ENCODE measurements at places on chromosomes 3 and 15.

- DNase-seq, result no peak
These were observed 50.5 kb upstream of the TEX264 start for GRCh38 chr3:51620543-51620942.

GRCh38 chr3:4496087-4496452 is 2.9 kb downstream of the ITPR1 start:
- no peak for DNase-seq

DNA sequence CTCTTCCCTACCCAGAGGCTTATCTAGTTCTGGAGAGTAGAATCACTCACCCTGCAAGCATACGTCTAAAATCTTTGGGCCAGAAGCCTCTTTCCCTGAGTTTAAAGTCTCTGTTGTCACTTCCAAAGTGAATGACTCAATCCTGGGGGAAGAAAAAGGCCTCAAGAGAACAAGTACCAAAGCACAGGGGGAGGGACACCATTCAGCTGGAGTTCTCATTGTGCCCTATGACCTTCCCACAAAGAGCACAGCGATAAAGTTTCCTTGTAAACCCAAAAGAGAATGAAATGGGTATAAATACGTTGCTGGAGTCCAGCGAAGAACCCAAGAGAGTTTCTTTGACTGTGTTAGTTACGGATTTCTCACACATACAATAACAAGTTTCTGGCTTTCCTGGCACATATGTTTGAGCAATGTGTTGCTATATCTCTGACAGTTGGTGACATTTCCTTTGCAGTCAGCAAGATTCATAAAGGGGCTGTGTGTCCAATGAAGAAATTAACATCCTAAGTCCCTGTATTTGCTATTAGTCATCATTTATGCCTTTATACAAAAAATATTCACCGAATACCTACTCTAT is 107.3 kb upstream of the PTPRG start:
- no peak for DNase-seq

DNA sequence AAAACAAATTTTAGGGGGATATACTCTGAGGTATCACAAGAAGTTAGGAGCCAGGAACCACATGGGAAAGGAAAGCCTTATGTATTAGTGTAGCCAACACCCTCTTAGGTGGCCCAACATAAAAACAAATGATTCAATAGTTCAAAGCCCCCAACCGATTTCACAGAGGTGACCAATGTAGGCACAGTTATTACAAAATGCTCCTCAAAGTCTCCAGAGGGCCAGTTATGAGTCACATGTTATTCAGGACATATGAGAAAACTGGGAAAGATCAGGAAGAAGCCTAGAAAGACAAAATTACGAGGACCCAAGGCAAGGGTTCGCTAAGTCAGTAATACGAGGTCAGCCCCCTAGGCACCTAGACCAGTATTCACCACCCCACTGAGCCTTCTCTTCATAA is 29.9 kb upstream of the FBN1 start:
- DNase-seq, result no peak

- DNase-seq, result no peak
These were observed 64.0 kb downstream of the CHST2 start for GRCh38 chr3:143183665-143183964.

- DNase-seq, result no peak
These were observed 48.9 kb upstream of the KY start for GRCh38 chr3:134699721-134700120.

DNA sequence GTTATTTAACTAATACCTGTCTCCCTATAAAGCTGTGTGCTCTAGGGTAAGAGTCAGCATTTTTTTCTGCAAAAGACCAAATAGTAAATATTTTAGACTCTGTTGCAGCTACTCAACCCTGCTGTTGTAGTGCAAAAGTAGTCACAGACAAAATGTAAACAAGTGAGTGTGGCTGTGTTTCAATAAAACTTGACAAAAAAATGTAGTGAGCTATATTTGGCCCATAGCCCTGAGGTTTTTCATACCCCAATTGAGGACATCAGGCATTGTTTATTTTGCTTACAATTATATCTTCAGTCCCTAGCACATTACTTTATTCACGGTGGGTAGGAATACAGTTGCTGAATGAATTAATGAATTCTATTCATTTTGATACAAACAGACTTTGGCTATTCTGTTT is 58.7 kb upstream of the TBC1D5 start:
- no peak for DNase-seq

- DNase-seq, result no peak
These were observed 619 bp downstream of the EIF2AK4 start for GRCh38 chr15:39934397-39935071.

DNA sequence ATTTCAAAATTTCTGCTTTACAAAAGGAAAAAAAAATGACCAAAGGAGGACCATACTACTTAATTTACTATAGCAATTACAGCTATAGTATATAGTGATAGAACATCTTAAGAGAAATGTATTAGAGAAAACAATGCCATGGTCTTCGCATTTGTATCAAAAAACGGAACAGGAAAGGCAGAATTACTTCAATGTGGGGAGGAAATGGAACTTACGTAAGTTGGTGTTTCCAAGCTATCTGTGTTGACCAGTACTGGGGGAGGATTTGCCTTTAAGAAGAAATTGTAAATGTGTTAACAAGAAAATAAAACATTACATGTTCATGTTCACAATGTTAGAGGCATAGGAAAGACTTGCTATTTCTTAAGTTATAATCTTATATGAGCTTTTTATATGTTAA is 119.9 kb upstream of the MELTF start:
- DNase-seq, result no peak

GRCh38 chr3:48397767-48398681 is 26.0 kb downstream of the FBXW12 start:
- DNase-seq, result no peak

DNA sequence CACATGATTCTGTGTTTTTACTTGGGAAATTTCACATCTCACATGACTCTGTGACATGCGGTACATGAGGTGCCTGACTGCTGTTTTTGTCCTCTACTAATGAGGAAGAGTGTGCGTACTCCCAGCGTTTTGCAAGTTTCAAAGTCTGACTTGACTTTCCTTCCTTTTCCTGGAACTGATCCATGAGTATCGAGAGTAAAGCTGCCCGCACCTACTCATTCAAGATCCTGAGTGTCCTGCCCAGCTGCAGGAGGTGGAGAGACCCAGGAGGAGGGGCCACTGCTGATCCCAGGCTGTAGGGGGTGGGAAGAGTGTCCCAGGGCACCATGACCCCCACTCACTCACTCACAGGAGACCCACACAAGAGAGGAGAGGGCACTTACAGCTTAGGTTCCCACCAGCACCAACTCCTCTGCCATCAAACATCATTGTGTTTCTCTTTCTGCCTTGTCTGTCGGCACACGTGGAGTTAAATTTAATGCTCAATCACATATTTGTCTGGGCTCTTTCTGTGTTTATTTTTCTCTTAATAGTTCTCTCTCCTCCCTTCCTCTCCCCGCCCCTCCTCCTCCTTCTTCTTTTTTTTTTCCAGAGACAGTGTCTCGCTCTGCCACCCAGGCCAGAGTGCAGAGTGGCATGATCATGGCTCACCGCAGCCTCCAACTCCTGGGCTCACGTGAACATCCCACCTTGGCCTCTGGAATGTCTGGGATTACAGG is 1.4 kb downstream of the CCR5AS start:
- DNase-seq, result no peak

DNA sequence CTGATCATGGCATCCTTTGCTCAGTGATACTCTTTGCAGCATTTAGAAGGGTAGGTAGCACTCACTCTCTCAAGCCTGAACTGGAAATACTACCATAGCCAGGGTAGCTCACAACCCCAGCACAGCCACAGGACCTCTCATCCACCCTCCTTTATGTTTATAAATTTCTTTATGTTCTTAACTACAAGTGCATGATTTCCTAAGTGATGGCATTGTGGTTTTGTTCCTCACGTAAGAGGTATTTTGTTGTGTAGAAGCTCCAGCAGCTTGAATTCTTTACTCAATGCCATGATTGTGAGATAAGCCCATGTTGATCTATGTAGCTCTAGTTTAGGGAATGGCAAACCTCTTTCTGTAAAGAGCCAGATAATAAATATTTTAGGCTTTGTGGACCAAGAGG is 7.9 kb upstream of the RTP3 start:
- DNase-seq, result no peak

DNA sequence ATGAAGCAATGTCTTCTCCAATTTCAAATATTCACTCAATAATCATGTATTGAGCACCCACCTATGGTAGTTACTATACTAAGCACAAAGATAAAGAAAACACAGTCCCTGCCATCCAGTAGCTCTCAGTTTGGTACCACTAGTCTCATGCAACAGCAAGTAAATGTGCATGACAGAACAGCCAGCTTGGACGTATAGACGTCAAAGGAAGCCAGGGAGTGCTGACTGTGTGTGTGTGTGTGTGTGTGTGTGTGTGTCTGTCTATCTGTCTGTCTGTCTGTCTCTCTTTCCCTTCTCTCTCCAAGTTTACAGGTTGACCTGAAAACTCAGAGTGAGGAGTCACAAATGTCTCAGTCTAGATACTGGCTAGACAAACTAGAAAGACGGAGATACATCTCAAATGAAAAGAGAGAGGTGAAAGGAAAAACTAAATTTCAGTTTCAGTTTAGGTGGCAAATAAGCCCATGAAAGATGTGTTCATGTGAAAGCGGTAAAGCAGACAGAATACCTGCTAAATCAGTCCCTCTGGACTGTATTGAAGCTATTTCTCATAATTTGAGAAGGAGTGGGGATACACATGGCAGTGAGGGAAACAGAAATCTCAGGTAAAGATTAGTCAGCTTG is 141.1 kb upstream of the PTPRG start:
- no peak for DNase-seq

DNA sequence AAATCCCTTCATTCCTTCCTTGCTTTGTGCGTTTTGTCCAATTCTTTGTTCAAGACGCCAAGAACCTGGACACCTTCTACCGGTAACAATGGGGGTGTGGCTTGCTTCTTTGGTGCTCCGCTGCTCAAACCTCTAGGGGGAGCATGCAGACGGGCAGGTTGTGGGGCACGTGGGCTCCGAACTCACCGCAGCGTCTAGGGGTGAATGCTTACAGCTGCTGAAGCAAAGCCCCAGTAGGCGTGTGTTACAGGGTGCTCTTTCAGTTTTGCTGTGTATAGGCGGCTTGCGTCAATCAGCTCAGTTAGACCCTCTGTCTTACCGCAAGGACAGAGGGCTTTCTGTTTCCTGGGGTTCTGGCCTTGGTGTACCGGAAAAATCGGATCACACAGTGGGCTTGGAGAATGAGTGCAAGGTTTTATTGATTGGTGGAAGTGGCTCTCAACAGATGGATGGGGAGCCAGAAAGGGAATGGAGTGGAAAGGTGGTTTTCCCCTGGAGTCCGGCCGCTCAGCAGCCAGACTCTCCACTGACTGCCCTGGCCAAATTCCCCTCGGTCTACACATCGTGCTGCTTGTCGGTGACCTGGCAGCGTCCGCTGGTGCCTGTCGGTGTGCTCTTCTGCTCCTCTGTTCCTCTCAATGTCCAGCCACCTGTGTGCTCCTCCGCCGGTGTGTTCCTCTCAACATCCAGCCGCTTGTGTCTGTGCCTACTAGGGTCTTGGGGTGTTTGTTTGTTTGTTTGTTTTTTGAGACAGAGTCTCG is 1.2 kb upstream of the LRRC34 start:
- DNase-seq, result no peak

DNA sequence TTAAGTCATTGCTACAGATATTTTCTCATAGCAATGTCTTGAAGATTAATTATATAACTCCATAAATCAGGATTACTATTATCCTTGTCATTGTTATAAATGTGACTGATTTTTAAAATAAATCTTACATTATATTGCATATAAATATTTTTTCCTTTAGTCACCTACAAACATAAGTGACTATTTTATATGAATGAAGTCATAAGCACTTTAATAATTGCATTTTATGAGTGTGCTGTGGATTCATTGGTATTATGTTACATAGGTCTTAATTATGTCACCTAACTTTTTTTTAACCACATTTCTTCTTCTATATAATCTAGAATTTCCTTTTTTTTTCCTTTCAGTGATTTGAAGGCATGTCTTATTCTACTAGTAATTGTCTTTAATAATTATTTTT is 1191.2 kb downstream of the NSUN3 start:
- DNase-seq, result no peak

GRCh38 chr3:126959136-126959920 is 23.6 kb upstream of the PLXNA1 start:
- DNase-seq, result no peak

DNA sequence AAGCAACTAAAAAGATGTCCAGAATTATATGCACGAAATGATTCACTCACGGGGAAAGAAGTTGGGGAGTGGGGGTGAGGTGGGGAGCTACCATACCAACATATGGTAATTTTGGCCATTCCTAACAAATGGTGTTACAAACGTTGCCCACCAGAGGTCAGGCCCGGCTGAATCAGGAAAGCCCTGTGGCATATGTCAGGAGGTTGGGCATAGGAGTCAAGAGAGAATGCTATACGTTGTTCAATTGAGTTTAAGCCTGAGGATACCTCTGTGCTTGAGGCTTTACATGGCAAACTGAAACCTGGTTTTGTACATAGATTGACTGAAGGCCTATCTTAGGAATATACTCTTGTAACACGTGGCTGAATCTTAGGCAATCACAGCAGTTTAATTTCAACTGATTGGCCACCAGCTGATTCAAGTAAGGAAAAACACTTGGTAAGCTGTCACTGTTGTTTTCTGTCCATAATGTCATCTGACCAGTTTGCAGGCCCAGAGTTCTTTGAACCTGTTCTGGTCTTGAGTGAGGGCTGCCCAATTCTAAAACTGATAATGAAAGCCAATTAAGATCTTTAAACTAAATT is 23.4 kb upstream of the SLC2A2 start:
- DNase-seq, result peak; percentile 13

- no peak for DNase-seq
These were observed 27.7 kb downstream of the MAGI1 start for GRCh38 chr3:66010739-66011655.

DNA sequence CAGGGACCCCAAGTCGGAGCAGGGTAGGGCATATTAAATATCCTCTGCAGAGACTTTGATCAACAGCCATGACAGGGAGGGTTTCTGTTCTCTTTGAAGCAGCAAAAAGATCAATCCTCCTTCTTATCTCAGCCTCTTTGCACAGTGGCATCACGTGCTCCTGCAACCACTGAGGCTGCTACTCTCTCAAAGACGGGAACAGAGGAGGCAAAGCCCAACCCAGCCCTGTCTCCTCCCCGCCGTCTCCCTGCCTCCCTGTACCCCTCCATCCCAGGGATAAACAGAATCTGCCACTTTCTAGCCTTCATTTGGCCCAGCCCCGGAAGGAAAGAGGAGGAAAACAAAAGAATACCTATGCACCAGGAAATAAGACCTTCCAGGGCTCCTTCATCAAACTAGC is 7.5 kb upstream of the TBC1D21 start:
- no peak for DNase-seq

Measured in hippocampal formation (tissue), 2 donors.